Gastroesophageal sphincter (tissue), 4 donors: ENCODE measurements at places on chromosomes 4 and X.

GRCh38 chr4:23384741-23385140 is 505.1 kb downstream of the PPARGC1A start:
- no peak for ATAC-seq

DNA sequence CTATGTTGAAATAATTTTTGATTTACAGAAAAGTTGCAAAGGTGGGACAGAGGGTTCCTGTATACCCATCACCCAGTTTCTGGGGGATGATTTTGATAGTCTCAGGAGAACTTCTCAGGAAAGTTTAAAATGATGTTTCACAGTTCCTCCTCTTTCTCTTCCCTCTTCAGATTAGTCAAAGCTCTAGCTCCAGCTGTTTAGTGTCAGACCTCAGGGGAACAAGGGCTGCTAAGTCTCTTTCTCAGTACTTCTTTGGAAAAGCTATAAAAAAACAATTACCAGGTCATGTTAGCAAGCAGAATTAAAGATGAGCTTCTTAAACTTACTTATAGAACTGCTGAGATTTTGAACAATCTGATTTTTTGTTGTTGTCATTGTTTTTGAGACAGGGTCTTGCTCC is 12.2 kb downstream of the IL13RA1 start:
- ATAC-seq, result no peak

DNA sequence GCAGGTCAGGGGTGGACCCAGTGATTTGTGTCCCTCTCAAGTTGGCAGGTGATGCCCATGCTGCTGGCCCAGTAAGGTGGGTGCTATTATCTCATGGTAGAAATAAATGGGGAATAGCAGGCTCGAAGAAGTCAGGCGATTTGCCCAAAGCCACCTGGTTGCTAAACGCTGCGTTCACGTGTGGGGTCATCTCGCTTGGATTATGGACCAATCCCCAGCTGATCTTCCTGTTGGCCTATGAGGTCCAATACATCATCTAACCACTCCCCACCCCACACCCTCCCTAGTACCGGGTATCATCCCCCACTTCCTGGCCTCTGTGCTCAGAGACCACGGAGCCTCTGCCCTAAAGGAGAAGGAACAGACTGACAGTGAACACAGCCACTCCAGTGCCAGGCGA is 18.3 kb upstream of the MSX1 start:
- ATAC-seq, result no peak

DNA sequence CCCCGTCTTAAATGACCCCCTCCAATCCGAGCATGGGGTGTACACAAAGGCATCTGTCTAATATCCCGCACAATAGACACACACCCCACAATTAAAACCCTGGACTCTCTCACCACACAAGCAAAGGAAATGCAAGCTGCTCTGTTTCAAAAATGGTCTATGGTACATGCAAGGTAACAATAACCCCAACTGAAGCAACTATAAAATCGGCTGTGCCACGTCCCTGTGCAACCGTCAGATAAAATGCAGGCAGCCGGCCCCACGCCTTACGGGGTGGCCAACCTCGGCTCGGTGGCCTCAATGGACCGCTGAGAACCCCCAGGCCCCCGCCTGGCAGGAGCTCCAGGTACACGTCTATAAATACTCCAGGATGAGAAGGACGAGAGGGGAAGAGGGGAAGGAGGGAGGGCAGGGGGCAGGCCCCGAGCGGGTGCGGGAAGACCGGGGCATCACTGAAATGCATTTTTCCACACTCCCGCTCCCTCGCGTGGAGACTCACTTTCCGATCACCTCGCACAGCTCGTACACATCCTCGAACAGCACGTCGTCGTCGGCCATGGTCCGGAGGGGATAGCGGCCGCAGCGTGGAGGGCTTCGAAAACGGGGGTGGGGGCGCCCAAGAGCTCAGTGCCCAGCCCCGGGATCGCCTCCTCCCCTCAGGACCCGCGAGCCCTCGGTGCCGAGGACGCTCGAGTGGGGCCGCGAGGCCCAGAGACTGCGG is 763 bp downstream of the CASK start:
- ATAC-seq, result peak; percentile 6

DNA sequence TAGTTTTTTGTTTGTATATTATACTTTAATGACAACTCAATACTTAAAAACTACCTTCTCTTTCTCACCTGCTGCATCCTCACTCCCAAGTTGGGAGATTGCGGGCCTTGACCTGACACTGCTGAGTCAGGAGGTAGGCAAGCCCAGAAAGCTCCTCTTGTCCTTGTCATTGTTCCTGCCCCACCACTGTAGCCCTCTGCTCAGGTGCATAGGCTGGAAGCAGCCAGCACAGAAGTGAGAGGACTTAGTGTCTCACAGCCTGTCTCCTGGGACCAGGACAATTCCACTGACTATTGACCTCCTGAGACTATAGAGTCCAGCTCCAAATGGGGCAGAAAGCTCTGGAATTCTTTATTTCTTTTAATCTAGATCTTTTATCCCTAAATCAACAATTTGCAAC is 123.5 kb upstream of the NDP start:
- no peak for ATAC-seq

DNA sequence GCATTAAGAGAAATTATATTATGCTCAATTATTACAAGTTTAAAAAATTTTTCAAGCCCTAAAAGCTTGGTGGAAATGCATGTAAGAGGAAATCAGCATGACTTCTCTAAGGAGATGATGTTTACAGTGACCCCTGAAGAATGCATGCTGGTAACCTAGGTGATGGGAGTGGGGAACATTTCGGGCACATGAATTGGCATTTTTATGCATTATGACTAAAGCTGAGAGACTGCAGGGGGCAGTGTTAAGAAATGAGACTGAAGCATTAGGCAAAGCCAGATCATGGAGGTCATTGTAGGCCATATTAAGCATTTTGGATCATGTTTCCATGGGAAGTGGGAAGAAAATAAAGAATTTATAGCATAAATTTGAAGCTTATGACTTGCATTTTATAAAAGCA is 421.3 kb downstream of the FAT4 start:
- no peak for ATAC-seq

- no peak for ATAC-seq
Observed at GRCh38 chrX:14922437-14922836, 49.2 kb downstream of the MOSPD2 start.

DNA sequence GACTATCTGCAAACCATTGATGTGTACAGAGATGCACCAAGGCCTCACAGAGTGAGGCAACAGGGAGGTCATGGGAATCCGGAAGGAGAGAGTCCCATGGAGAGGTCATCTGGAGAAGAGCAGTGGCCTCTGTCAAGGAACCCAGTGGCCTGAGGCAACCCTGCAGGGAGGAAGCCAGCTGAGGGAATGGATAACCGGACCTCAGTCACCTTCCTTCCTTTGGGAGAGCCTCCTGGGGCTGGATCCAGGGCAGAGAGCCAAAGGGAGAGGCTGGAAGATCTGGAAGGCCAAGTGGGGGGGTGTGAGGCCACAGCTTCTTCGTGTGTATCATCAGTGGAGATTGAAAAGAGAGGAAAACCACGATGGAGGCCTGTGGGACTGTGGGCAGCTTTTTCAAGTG is 24.3 kb upstream of the CD38 start:
- ATAC-seq, result peak; percentile 68

DNA sequence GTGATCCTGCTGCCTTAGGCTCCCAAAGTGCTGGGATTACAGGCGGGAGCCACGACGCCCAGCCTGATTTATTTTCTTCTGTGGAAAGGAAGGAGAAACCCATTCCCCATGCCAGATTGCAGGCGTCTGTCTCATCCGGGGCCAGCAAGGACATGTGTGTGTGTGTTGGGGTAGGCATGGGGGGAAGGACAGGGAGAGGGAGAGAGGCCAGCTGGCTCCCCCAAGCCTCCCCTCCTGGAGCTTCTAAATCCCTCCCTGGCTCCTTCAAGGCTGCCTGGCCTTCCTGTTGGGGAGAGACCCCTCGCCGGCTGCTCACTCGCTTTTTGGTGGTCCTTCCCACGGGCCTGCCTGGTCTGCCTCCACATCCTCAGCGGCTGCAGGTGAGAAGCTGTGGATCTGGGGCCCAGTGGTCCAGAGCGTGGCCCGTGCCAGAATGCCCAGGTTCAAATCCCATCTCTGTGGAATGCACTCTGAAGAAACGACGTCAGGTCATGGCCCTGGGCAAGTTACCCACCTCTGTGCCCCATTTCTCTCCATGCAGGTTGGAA is 1.3 kb upstream of the PLXNB3 start:
- no peak for ATAC-seq

DNA sequence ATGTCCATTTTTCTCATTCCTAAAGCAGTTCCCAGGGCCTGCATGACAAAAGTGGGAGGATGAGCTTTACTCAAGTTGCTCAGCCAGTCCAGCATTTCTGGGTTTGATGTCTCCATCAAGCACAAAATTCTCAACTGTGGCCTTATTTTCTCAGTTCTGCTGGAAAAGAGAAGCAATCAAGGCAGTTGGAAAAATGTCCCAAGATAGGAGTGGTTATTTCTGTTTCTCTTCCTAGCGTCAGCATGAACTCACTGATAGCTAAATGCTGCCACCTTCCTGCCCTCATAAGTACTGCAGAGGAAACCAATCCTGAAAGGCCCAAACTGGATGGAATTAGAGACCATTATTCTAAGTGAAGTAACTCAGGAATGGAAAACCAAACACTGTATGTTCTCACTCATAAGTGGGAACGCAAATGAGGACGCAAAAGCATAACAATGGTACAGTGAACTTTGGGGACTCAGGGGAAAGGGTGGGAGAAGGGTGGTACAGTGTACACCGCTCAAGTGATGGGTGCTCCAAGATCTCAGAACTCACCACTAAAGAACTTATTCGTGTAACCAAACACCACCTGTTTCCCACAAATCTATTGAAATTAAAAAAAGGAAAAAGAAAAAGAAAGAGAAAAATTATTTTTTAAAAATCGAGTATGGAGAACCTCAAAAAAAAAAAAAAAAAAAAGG is 29.6 kb downstream of the ADH7 start:
- ATAC-seq, result peak; percentile 63

DNA sequence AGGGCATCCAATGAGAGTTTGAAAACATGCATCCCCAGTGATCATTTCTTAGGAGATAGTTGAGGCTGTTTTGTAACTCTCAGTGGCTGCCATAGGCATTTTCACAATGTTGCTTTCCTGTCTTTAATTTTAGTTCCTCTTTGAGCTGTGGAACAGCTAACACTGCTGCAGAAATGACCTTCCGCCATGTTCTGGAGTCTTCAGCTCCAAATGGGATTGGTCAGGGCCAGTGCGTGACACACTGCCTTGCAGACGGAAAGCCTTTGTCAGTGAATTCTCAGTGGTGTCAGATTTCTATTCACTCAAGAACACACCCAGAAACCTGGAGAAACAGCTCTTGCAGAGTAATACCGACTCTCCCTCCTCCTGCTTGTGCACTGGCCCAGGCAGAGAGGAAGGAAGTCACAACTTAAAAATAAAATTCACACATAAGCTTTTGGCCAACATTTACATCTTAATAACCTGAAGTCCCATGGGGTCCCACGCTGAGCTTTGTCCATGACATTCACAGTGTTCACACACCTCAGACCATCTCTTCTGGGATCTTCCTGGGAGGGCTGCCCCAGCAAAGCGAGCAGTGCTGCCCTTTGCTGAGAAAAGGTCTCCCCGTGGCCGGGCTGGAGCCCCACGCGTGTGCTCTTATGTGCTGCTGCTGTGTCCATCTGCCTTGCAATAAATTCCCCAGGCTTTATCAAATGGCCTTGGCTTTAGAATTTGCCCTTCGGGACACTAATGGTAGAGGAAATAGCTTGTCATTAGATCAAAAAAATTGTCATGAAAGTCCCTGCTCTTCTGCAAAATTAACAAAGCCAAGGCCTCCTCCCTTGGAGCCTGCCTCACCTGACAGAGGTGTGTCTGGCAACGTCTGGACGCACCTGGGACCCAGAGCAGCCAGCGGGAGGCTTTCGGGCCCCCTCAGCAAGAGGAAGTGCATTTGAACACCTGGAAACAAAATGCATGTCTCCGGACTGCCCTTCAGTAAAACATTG is 126.8 kb downstream of the IRF2 start:
- peak; percentile 56 for ATAC-seq

GRCh38 chrX:8743126-8743732 is 11.3 kb upstream of the ANOS1 start:
- ATAC-seq, result no peak

GRCh38 chr4:140359562-140360427 is 13.7 kb upstream of the SCOC start:
- peak; percentile 89 for ATAC-seq

- no peak for ATAC-seq
Observed at GRCh38 chr4:140463614-140464013, 34.5 kb downstream of the MGAT4D start.

- ATAC-seq, result peak; percentile 43
Observed at GRCh38 chr4:185127021-185127925, 15.8 kb upstream of the SLC25A4 start.

- ATAC-seq, result no peak
Observed at GRCh38 chr4:17447056-17447455, 64.8 kb downstream of the QDPR start.

GRCh38 chr4:14124816-14125215 is 497.3 kb upstream of the BOD1L1 start:
- no peak for ATAC-seq

DNA sequence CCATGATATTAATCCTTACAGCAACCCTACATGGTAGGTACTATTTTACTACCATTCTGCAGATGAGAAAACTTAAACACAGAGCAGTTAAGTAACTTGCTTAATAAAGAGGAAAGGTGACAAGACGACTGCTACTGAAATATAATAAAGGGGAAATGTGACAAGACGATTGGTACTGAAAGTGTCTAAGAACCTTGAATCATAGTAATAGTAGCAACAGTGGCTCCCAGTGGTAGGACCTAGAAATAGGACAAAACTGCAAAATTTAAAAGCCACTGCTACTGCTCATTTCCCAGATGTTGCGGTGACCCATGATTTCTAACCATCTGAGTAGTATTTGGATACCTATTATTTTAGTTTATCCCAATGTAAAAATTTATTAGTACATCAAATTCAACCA is 89.5 kb downstream of the TASL start:
- ATAC-seq, result no peak

DNA sequence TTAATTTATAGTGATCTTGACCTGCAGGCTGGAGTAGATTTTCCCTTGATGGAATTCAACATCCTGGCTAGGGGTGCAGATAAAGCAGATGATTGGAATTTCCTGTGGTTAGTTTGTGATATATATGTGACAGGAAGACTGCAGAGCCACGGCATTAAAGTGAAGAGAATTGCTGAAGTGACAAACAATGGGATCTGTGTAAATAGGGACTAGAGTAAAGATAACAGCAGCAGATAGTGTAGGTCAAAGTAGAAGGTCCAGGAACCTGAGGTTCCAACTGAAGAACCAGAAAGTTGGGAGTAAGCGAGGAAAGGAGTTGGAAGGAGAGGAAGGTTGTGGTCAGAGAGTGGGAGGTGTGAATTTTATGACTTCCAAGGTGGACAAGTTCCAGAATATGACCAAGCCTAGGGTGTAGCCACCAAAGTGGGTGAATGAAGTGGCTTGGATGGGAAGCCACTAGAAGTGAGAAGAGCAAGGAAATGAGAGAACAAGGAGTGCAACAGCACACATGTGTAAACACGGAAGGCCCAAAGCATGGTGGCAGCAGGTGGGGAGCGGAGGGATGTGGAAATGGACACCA is 325.0 kb downstream of the RAB28 start:
- no peak for ATAC-seq

GRCh38 chrX:30309139-30309571 is at the start of gene NR0B1:
Gene NR0B1, minus strand, starts transcription at chrX:30309390. Its CDS starts 27 bp downstream, at chrX:30309363.
- ATAC-seq, result no peak
